Activated CD4-positive, alpha-beta T cell treated with anti-CD3 and anti-CD28 coated beads, Interleukin-2, amount 50 U/mL, for 24 hours (primary cell): ENCODE measurements at places on chromosomes 11 and 22.

GRCh38 chr11:95296165-95296564, 65.2 kb upstream of the SESN3 start:
- no peak for DNase-seq

- DNase-seq = no peak
These were observed 1430.5 kb downstream of the TBC1D22A start for GRCh38 chr22:48192920-48193319.

DNA sequence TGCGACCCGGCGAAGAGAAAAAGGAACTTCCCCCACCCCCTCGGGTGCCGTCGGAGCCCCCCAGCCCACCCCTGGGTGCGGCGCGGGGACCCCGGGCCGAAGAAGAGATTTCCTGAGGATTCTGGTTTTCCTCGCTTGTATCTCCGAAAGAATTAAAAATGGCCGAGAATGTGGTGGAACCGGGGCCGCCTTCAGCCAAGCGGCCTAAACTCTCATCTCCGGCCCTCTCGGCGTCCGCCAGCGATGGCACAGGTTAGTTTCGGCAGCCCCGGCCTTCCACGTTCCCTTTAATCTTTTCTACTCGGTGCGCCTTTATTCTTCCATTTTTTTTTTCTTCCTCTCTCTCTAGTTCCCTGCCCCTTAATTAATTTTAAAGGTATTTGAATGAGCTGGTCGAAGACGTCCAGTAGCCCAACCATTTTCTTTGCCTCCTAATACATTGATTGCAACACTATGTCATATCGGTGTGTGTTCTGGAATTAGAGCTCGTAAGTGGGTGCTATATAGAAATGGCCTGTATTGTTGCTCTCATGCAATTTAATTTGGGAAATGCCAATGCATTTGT, 537 bp downstream of the EP300 start:
- DNase-seq = no peak

- DNase-seq = no peak
These were observed 40.5 kb downstream of the NCAM1 start for GRCh38 chr11:113001709-113002108.

- DNase-seq = no peak
These were observed 7.3 kb downstream of the USP47 start for GRCh38 chr11:11848891-11849746.

GRCh38 chr11:61850687-61851086, 22.6 kb downstream of the FADS2 start:
- DNase-seq = no peak

- no peak for DNase-seq
These were observed 124.6 kb downstream of the PHF21B start for GRCh38 chr22:44884968-44885805.

DNA sequence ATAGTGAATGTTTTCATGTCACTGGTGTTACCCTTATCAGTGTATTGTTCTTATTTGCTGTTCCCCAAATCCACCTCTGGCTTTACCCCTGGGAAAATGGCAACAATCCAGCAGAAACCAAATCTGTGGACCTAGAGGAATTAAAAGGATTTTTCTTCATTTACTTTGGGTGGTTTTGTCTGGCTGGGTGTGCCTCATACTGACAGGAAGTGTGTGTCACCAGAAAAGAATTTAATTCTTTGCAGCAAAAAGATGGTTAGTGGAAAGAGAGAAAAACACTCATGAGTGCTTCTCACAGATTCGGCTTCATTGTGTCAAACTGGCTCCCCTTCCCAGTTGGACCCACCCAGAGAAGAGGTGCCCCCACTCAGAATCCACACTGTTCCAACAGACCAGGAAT, 38.9 kb downstream of the FZD4 start:
- DNase-seq = no peak

- no peak for DNase-seq
These were observed 3.8 kb downstream of the MAP4K2 start for GRCh38 chr11:64799256-64799622.

DNA sequence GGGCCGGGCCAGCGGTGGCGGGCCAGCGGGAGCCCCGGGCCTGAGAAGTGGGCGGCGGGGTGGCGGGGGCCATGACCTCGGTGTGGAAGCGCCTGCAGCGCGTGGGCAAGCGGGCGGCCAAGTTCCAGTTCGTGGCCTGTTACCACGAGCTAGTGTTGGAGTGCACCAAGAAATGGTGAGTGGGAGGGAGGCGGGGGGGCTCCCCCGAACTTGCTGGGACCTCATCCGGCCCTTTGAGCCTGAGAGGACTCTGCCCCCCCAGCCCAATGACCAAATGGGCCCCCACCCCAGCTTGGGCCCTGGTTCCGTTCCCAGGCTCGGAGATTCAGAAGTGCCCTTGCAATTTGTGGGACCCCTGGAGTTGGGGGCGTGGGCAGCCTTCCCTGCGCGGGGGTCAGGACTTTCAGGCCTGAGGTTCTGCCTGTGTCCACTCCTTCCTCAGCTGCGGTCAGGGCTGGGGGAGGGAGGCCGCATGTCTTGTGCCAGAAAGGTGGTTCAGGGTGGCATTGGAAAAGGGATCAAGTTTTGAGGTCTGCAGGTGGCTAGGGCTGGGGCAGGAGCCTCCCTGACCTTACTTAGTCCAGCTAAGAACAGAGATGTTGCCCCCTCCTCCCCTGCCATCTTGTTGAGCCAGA, 496 bp downstream of the EHBP1L1 start:
- no peak for DNase-seq

GRCh38 chr22:45972889-45973253, 4.1 kb downstream of the WNT7B start:
- no peak for DNase-seq

DNA sequence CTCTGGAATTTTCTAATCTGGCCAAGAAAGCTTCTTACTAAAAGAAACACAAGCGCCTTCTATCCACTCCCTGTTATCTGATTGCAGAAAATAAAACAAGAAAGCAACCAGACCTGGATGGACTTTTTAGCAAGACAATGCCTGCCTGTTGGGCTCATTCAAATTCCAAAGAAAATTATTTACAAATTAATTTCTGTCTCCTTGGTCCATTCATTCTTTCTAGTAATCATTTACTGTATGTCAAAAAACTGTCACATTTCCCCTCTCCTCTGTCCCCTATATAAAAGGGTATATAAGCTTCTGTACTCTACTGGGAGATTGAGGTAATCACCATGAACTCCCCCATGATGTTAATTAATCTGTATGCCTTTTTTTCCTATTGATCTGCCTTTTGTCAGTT, 279.9 kb downstream of the DLG2 start:
- no peak for DNase-seq

GRCh38 chr22:29096736-29097669, 24.2 kb downstream of the KREMEN1 start:
- DNase-seq = no peak

DNA sequence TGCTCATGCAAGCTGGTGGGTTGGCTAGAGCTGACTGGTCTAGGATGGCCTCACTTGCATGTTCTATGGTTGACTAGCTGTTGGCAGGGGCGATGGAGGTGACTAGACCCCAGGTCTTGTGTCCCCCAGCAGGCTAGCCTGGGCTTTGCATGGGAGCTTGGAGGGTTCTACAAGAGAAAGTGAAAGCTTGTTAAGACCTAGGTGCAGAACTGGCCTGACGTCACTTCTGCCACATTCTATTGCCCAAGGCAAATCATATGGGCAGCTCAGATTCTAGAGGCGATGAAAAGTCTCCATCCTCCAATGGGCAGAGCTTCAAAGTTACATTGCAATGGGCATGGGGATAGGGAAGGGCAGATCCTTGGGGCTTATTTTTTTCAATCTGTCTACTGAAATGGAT, 170.9 kb downstream of the MIAT start:
- no peak for DNase-seq

DNA sequence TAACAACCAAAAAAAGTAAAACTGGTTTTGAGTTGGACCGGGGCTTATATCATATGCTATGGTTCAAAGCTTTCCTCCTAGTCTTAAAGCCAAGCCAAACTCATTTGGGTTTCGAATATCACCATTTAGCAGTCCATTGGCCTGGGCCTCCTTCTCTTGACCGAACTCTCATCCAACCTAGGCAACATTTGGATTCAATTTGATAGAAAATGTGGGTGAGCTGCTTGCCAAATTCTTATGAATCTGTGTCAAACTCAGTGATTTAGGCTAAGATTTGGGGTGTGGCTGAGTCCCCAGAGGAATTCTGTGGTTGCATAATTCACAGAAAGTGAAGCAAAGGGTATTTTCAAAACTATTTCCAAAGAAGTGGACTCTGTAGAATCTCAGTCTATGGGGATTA, 83.7 kb downstream of the BLID start:
- no peak for DNase-seq

DNA sequence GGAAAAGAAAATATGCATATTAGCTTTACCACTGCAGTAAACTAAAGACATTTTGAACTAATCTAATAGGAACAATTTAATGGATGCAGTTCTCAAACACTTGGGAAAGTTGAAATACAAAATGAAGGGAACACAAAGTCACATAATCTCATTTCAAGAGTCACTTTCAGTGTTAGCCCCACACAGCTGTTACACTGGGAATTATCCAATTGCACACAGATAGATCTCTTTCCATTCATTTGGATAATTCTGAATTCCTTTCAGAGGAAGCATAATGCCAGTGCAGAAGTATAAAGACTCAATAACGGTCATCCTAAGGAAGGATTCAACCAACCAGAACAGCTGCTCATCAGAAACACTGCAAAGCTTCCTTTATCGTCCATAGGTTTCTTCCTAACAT, 173.3 kb downstream of the GRIA4 start:
- no peak for DNase-seq

DNA sequence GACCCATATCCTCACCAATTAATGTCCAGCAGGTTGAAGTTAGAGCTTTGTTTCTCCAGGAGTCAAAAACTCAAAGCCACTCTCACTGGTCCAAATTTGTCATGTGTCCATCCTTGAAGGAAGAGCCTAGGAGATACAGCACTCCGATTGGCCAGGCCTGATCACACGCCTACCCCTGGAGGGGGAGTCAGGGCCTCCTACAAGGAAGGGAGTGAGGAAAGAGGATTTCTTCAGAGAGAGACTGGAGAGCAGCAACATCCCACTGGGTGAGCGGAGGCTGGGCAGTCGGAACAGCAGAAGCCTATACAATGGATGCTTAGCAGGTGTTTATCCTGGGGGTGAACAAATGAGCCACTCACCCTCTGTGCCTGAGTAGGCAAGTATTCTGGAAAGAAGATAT, 113.9 kb downstream of the TRIM29 start:
- no peak for DNase-seq

DNA sequence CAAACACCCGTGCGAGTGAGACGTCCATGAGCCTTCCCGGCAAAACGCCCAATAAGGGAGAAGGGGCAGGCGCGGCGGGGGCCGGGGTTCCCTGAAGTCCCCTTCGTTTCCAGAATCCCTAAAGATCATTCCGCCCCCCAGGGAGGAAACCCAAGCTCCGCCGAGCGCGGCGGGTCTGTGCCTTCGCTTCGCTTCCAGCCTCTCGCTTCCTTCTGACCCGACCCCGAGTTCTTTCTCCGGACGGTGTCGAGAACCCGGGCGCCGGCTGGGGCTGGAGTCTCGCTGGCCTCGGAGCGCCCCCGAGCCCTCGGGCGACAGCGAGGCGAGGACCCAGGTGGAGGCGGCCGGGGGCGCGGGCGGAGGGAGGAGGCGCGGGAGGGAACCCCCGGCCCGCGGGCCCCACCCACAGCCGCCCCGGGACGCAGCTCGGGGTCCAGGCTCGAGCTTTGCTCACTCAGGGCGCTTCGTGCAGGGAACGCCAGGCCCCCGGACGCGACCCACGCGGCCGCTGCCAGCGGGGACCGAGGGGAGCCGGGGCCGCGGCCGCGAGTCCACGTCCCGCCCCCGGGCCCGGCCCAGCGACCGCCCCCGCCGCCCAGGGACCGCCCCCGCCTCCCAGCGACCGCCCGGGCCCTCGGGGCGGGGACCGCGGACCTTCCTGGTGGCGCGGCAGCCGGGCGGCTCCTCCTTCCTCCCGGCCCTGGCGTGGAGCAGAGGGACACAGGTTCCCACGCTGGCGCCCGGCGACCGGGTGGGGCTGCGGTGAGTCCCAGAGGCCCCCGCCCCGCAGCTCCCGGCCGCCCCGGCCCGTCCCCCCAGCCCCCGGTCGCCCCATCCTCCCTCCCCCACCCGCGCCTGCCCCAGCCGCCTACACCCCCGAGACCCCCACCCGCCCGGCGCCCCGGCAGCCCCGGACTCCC, at the start of gene PGGHG:
Gene PGGHG, plus strand, starts transcription at position 649 of the 920 bp plus-strand sequence. CDS start 691 bp downstream, outside the sequence.
- DNase-seq = no peak

DNA sequence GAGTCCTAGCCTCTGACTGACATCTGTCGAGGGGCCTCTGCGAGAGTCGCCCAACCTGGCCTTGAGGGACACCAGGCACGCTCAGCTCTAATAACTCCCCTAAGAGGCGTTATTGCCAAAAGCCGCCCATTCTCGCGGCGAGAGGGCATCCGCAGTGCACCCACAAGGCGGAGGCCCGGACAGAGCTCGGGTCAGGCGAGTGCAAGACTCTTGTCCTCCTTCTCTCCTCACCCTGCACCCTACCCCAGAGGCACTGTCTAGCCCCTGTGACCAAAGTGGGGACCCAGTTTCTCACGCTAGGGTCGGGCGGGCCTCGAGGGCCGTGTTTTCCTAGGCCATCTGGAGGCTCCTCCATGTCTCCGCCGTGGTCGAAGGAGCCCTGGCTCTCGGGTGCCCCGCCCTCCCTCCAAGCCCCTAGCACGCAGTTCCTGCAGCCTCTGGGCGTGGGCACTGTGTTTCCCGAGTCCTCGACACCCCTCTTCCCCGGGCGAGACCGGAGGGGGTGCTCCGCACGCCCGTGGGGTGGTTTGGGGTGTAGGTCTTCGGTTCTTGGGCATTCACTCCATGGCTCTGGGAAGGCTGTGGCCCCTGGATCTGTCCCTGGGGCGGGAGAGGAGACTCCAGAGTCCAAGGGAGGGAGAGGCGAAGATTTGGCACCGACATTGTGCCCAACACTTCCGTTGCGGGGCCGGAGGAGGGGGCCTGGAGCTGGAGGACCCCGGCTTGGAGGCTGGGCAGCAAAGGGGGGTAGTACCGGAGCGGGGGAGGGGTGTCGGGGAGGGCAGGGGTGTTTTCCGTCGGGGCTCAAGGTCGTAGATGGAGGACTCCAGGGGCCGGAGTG, 1.0 kb downstream of the CHRM4 start:
- DNase-seq = no peak

DNA sequence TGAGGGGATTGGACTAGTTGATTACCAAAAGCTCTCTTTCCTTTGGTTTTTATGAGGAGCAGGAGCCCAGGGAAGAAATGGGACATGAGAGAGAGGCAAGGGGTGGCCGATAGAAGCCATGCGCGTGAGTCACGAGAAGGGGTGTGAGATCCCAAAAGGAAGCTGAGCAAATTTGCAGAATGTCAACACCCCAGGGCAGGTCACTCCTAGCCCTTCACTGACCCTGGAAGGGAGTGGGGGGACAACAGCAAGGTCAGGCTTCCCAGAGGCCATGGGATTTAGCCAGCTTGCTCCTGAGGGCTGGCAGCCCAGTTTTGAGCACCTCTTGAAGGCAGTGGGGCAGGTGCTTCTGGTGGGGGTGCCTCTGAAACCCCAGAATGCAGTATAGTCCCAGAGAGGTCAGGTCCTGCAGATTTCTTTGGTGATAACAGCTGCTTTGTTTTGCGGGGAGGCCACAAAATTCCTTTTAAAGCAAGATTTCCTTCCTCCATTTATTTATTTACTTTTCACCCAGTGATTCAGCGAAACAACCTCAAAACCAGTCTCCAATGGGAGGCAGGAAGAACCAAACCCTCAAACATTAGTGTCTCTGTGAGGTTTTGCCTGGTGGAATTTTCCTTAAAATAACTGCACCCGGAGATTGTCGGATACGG, 40.1 kb upstream of the TIMP3 start:
- DNase-seq = no peak

GRCh38 chr11:23956586-23956985, 540.3 kb upstream of the LUZP2 start:
- no peak for DNase-seq

- no peak for DNase-seq
These were observed 5.9 kb upstream of the OR10V1 start for GRCh38 chr11:59719556-59719955.

GRCh38 chr11:16863389-16863788, 124.9 kb downstream of the C11orf58 start:
- no peak for DNase-seq
